Endothelial cell of umbilical vein (primary cell): ENCODE measurements at places on chromosomes 4 and X. TPM values are rescaled to one million over a fixed set of nuclear protein-coding genes. Genes with fewer than 3 reads are reported as not detected.

Gene RASGEF1B
- not detected in 2 replicates for polyA plus RNA-seq

Gene TMPRSS11D
- 0.03 TPM in 1 of 2 replicates, not detected in the other for polyA plus RNA-seq

Gene RBMXL3
- not detected in 2 replicates for polyA plus RNA-seq

Gene GABRA4
- polyA plus RNA-seq, result not detected in 2 replicates

Gene GLRA3
- not detected in 2 replicates for polyA plus RNA-seq

DNA sequence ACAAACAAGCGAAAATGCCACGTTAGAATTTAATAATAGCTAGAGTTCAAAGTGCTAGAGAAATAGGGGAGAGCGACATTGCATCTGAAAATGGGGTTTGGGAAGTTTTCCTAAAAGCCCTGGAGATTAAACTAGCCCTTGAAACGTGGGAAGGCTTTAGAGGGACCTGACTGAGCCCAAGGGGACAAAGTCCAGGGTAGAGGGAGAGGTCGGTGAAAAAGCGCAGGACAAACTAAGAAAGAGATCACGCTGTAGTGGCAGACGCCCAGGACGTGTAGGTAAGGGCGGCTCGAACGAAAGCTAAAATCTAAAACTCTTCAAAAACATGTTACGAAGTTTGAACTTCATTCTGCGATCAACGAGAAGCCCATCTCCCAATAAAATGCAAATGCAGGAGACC, 1.1 kb upstream of the ATP11C start:
- DNase-seq, result no peak
